Anterior cingulate cortex (tissue), 58 donors: ENCODE measurements at places on chromosomes 4 and X.

- DNase-seq, result no peak
Observed at GRCh38 chrX:107775000-107775733, 420 bp downstream of the TSC22D3 start.

DNA sequence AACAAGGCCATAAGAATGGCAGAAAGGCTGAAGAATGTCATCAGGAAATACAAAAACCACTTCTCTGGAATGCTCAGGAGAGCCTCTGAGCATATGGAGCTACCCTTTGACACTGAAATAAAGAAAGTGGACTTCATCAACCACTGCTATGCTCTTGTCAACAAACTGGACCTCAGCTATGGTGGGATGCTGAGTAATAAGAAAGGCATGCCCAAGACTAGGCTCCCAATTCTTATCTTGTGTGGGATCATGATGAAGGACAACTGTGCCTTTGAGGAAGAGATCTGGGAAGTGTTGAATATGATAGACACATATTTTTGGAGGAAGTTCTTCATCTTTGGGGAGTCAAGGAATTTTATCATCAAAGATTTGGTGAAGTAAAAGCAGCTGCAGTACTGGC lies 86.9 kb upstream of the MAGEB16 start:
- DNase-seq, result no peak

GRCh38 chr4:995311-996026 lies 2.3 kb upstream of the SLC26A1 start:
- no peak for DNase-seq

DNA sequence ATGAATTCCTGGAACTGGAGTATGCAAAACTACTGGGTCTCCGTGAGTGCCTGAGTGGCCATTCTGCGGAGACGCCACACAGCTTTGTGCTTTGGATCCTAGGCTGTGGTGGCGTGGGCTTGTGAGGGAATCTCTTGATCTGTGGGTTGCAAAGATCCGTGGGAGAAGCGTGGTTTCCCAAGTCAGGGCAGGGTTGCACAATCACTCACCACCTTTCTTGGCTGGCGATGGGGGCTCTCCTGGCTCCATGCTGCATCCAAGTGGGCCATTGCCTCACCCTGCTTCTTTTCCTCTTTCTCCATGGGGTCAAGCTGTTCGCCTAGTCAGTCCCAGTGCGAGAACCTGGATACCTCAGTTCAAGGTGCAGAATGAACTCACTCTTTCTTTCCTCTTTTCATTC lies 62.5 kb downstream of the SLAIN2 start:
- DNase-seq, result no peak

- DNase-seq, result no peak
Observed at GRCh38 chr4:42391981-42392380, 5.3 kb upstream of the SHISA3 start.
